NCI-H82 (cell line): ENCODE measurements at places on chromosomes 6 and 20.

DNA sequence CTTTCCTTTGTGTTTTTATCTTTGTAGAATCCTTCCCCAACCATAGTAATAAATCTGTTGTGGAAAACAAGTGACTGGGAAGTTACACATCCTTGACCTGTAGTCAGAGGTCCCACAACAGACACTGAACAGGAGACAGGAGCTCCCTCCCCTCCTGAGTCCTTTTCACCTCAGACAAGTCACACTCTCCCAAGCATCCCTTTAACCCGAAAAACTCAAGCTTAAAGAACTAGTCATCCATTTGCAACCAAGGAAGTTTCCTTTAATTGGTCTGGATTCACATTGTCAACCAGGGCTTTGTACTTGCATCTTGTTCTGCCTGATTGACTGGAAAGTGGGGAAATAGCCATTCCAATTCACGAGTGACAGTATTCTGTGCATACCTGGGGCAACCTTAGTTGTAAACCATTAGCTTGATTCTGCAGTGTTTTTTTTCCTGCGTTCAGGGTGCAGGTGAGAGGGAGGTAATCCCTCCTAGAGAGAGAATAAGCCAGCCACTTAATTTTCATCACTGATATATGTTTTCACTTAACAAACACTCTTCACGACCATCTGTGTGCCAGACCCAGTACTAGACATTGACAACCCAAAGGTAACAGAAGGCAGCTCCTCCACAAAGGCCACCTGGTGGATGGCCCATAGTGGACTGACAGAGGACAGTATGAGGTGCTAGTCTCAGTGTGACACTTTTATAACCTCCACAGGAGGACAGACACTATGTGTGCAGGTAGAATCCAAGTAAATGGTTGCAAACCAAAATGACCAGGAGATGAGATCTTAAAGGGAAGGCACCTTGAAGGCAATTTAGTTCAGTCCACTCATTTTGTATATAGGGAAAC, 112.4 kb downstream of the SLX4IP start:
- DNase-seq, result no peak

GRCh38 chr6:10626154-10626741, 68.2 kb downstream of the C6orf52 start:
- no peak for DNase-seq

DNA sequence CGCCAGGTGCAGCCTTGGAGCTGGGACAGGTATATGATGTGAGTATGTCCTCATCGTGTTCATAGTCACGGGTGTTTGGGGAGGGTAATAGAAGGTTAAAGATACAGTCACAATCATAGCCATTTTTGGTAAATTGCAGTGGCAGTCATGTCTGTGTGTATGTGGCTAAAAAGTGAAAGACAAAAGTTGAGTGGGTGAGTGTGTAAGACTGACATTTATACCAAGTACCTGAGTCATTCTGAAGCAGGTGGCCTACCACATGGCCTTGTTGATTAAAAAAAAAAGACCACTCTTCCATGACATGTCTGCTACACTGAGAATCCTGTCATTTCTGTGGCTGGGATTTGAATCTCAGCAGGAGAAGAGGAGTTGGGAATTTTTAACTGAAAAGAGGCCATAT, 181.9 kb downstream of the SCP2D1 start:
- no peak for DNase-seq

DNA sequence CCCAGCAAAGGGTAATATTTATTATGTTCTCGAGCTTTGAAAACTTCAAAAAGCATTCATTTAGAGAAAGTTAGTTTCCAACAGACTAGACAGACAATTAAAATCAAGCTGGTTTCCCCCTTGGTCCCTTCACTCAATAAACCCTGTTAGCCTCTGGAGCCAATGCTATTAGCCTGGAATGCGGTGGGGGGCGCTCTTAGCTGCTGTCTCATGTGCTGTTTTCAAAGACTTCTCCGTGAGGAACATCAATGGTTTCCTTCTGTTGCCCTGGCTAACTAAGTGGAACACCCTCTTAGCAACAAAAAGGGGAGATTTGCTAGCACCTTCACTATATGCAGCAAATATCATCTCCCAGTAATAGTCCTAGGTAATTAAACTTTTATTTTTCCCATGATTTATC, 86.4 kb downstream of the LY86 start:
- DNase-seq, result peak; percentile 46

- no peak for DNase-seq
Measured at GRCh38 chr20:59809630-59810448, 123.6 kb downstream of the SYCP2 start.

DNA sequence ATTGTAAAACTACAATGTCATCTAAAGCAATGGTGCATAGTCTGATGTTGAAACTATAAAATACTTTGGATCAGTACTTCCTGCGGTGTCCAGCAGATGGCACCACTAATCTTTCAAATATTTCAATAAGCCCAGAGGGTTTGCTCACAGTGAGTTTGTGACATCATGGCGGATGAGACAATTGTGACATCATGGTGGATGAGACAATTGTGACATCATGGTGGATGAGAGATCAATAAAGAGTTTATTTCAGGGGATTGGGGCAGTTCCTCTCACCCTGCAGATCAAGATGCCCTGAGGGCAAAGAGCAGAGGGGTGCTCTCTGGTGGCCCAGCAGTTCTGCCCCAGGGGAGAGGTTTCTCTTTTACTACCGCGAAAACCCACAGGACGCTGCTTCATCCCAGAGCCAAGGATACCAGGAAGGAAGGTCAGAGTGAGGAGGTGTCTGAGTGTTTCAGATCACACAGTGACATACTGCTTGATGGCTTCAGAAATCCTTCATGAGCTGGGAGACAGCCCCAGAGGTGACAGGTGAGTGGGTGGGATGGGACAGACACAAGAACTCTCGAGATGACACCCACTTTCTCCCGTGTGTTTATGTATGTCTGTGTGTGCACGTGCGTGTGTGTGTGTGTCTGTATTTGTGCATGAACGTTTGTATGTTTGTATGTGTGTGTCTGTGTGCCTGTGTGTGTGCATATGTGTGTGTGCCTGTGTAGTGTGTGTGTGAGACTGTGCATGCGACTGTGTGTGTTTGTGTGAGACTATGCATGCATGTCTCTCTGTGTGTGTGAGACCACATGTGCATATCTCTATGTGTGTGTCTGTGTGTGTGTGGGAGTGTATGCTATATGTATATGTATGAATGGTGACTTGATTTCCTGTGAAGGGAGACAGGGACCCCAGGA, 7.3 kb upstream of the ULBP2 start:
- DNase-seq, result peak; percentile 75

DNA sequence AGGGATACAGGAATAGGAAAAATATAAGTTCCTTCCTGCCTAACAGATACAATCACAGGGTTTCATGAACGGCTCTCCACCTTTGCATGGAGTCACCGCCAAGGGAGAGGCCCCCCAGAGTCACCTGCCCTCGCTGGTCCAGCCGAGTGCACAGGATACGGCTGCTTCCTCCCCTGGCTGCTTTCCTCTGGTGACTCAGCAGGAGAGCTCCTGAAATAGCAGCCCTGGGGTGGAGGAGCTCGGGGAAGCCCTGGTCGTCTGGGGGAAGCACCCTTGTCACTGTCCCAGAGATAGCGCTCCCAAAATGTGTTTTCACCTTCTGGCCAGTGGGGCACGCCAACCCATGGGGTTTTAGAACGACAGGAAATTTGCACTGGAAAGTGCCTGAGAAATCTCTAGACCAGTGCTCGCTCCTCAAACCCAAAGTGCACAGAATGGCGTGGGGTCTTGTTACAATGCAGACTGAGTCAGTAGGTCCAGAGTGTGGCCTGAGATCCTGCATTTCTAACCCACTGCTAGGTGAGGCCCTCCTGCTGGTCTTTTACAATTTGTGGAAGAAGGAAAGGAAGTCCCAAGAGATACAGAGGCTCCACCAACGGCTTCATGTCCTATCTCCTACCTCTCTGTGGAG, 35.9 kb upstream of the FAM50B start:
- DNase-seq, result no peak

DNA sequence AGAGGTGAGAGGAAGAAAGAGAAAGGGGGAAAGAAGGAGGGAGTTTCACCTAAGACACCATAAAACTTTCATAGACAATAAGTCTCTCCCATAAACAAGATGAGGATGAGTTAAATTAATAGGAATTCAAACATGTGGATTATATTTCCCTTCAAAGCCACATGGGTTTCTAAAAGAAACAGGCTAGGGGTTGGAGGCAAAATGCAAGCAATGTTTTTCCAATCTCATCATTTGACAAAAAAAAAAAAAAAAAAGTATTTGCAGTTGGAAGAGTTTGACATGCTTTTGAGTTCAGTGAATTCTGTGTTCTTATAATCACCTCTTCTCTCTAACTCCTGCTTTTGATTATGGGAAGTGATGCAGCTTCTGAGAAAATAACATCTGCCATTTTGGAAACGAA, 286.5 kb upstream of the PRND start:
- DNase-seq, result no peak

DNA sequence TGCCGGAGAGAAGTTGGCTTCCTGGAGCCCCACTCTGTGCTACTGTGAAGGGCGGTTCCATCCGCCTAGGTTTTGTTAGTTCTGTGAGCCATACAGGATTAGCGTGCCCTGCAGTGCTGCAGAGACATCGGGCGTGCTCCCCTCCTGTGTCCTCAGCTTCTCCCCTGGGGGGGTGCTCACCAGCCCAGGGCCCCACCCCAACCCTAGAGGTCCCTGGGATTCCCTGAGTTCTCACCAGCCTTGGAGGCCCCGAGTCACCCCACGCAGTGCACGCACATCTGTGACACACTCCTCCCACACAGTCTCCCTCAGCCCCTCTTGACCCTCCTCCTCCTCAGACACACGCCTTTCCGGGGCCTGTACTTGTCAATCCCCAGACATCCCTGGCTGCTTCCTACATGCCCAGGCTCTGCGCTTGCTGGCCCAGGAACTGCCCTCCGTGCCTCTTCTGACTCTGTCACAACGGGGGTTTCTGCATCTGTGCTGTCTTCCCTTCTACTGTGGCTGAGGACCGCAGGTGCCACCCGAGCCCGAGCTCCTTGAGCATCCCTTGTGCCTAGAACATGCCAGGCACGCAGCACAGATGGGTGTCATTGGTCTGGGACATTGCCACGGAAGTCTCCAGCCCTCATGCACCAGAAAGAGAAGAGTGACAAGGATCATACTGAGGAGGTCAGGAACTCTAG, 123.2 kb upstream of the RPS6KA2 start:
- no peak for DNase-seq

GRCh38 chr6:150899231-150899630, 33.7 kb downstream of the MTHFD1L start:
- DNase-seq, result no peak

DNA sequence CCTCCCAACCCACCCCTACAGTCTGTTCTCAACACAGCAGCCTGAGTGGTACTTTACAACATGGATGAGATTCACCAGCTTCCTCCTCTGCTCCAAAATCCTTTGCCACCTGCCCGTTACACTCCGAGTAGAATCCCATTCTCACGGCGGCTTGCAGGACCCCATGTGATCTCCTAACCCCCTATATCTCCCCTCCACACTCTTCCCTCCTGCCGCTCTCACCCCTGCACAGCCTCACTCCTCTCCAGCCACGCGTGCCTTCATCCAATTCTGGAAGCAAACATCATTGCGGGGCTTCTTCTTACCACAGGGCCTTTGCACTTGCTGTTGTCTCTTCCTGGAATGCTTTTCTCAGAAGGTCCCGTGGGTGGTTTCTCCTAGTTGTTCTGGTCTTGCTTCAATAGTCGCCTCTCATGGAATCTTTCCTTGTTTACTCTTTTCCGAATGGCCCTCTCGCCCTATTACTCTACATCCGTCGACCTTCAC, 472.3 kb downstream of the CDH26 start:
- no peak for DNase-seq

- DNase-seq, result no peak
Measured at GRCh38 chr20:59643615-59644061, 39.3 kb downstream of the PHACTR3 start.

- DNase-seq, result no peak
Measured at GRCh38 chr6:116136373-116136772, 10.4 kb upstream of the COL10A1 start.

DNA sequence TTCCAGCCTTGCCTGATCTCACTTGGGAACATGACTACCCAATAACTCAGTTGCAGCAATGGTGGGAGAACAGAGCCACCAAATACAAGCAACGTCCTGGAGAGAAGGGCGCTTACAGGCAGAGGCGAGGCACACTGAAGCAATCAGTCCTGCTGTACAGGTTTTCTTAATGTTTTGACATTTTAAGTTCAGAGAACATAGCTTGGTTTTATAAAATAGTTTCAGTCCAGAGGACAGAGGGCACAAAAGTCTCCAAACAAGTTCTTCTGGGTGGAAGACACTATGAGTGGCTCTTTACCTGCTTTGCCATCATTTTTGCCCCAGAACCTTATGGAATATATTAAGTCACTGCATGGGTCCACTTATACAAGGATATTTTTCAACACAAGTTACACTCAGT, 103.4 kb upstream of the KCNG1 start:
- DNase-seq, result no peak

DNA sequence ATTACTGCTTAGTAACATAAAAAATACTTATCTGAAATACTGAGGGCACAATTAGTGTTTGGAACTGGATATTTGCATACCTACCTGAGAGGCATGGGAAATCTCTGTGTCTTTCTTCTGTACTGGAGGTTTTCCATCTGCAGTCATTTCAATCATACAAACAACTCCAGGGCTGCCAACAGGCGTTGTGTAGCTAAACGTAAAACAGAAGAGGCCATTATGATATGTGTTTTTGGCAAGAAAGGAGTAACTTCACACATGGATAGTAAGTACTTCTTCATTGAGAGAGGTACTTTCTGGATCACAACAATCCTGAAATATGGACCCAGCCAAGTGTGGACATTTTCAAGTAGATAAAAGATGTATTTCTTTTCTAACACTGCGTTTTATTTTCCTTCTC, 363.4 kb downstream of the PHF3 start:
- DNase-seq, result no peak

GRCh38 chr6:15253203-15254022, 7.5 kb downstream of the JARID2 start:
- no peak for DNase-seq

DNA sequence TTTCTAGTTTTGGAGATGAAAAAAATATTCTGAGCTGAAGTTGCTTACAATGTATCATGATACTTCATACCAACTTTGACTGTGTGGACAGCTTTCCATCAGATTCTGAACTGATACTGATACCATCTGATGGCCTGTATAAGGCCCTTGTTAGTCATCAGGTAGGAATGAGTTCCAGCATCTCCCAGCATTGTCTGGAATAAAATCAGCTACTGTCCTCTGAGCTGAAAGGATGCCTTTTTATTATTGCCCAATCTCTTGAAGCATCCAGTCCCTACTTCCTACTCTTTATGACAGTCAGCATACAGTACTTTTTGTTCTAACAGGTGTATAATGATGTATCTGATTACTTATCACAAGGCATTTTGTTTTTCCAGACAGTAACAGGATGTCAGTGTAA, 70.6 kb upstream of the EYA4 start:
- no peak for DNase-seq

DNA sequence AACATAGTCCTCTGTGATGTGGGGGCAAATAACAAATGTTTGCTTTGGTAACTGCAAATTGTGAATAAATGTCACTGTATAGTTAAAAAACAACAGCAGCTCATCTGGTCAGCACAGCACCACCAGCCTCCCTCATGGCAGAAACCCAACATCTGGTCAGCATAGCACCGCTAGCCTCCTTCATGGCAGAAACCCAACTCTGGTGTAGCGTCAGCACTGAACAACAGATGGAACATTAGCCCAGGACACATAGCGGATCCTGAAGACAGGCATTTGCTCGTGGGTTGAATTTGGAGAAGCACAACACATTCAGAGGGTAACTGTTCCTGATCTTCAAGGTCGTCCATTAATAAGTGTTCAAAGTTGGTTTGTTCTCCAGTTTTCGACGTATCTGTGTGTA, 265.9 kb downstream of the DLL1 start:
- DNase-seq, result no peak
